ENCODE measurements at places on chromosomes 7 and 10.

DNA sequence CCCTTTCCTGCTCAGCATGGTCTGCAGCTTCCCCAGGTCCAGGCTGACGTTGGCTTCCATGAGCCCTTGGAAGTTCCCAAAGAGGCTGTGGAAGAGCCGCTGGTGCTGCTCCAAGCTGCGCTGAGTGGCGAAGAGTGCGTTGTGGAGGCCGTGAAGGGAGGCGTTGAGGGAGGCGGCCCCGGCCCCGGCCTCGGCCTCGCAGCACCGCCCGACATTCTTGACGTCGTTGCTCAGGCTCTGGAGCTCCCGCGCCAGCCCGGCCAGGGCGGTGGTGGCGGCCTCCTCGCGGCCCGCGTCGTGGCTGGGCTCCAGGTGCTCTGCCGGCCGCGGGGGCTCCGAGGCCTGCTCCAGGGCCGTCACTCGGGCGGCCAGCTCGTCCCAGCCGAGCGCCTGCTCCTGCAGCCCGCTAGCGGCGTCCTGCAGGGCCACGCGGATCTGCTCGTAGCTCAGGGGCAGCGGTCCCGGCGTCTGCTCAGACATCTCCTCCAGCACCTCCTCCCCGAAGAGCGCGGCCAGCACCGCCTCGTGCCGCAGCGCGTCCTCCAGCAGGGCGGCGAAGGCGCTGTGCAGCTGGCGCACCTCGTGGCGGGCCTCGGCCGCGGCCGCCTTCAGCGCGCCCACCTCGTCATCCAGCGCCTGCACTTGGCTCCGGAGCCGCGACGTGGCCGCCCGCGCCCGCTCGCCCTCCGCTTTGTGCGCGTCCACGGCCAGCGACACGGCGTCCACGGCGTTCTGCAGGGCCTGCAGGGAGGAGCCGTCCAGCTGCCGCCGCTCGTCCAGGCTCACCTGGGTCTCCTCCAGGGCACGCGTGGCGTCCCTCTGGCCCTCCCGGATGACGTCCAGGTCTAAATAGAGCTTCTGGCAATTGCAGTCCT, 14.7 kb downstream of the MMRN2 start:
- no peak for DNase-seq

GRCh38 chr7:55018361-55019190, at the start of gene EGFR:
EGFR (plus strand) TSS chr7:55019017; CDS start chr7:55019278, 261 bp downstream.
- DNase-seq: no peak

- no peak for DNase-seq
These were observed 88.9 kb downstream of the C1GALT1 start for GRCh38 chr7:7271094-7271874.

GRCh38 chr10:60573336-60573735, 183.7 kb upstream of the ANK3 start:
- no peak for DNase-seq

GRCh38 chr7:22061775-22062174, 116.1 kb upstream of the CDCA7L start:
- no peak for DNase-seq

- no peak for DNase-seq
These were observed 6.8 kb downstream of the POLM start for GRCh38 chr7:44075296-44076075.

- no peak for DNase-seq
These were observed 53.6 kb downstream of the COBL start for GRCh38 chr7:51262796-51263531.

DNA sequence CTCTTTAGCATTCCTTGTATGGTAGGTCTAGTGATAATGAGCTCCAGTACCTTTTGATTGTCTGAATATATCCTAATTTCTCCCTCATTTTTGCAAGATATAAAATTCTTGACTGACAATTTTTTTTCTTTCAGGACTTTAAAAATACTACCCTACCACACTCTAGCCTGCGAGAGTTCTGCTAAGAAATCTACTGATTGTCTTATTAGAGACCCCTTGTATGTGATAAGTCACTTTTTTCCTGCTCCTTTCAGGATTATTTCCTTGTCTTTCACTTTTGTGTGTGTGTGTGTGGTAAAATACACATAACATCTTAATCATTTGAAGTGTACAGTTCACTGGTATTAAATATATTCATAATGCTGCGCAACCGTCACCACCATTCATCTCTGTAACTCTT, 68.7 kb upstream of the PPP1R9A start:
- DNase-seq: no peak

GRCh38 chr10:17255512-17255911, 27.5 kb downstream of the VIM start:
- DNase-seq: no peak

GRCh38 chr10:124470544-124471434, 9.2 kb downstream of the LHPP start:
- no peak for DNase-seq

DNA sequence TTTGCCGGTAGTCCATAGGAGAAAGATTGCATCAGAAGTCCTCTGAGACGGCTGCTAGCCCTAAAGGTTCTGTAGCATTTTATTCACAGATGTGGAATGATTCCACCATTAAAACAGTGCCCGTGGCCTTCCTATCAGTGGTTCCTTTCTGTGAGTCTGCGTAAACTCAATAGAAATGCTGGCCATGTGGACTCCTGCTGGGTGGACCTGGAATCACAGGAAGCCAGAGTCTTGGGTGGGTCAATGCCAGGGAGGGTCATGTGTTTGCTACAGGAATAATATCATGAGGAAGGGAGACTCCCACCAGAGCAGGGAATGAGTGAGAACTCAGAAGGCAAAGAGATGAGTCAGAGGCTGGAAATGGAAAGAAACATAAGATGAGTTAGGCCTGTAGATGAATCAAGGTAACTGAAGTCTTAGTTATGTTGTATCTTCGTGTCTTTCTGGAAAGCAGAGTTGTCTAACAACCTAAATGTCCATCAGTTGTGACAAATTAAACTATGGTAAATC, 410.4 kb upstream of the AUTS2 start:
- DNase-seq: no peak

GRCh38 chr10:119131512-119132240, 27.8 kb downstream of the DENND10 start:
- no peak for DNase-seq

GRCh38 chr10:53491774-53492173, 719.2 kb upstream of the MBL2 start:
- DNase-seq: no peak

GRCh38 chr10:83915801-83916200, 223.5 kb upstream of the GHITM start:
- no peak for DNase-seq

DNA sequence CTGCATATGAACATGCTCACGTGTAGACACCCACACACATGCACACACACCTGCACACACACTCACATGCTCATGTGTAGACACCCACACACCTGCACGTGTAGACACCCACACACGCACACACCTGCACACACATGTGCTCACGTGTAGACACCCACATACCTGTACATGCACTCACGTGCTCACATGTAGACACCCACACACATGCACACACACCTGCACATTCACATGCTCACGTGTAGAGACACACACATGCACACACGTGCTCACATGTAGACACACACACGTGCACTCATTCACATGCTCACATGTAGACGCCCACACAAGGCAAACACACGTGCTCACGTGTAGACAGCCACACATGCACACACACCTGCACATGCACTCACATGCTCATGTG, 275.8 kb downstream of the PTPRN2 start:
- no peak for DNase-seq

- no peak for DNase-seq
These were observed 20.3 kb downstream of the CFAP46 start for GRCh38 chr10:132921818-132922807.

GRCh38 chr7:86965727-86966120, 93.7 kb downstream of the ELAPOR2 start:
- DNase-seq: no peak

GRCh38 chr10:100253041-100253440, 14.4 kb downstream of the CWF19L1 start:
- DNase-seq: no peak

DNA sequence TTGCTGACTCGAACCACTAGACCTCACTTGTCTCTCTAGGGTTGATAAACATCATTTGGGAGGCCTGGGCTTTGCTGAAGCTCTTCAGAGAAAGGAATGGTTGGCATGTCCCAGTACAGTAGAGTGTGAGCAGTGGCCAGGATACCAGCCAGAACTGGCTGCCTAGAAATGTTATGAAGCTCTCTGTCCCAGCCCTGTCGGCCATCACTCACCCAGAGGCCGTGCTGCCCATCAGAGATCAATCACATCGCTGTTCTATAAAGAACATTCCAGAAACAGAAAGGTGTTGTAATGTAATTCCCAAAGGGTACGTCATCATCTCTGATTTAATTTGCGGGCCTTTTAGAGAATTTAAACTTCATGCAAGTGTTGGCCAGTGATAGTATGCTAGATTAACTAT, 111.5 kb downstream of the PRPF18 start:
- no peak for DNase-seq

- DNase-seq: no peak
These were observed 63.0 kb downstream of the PROSER2 start for GRCh38 chr10:11886138-11886474.

DNA sequence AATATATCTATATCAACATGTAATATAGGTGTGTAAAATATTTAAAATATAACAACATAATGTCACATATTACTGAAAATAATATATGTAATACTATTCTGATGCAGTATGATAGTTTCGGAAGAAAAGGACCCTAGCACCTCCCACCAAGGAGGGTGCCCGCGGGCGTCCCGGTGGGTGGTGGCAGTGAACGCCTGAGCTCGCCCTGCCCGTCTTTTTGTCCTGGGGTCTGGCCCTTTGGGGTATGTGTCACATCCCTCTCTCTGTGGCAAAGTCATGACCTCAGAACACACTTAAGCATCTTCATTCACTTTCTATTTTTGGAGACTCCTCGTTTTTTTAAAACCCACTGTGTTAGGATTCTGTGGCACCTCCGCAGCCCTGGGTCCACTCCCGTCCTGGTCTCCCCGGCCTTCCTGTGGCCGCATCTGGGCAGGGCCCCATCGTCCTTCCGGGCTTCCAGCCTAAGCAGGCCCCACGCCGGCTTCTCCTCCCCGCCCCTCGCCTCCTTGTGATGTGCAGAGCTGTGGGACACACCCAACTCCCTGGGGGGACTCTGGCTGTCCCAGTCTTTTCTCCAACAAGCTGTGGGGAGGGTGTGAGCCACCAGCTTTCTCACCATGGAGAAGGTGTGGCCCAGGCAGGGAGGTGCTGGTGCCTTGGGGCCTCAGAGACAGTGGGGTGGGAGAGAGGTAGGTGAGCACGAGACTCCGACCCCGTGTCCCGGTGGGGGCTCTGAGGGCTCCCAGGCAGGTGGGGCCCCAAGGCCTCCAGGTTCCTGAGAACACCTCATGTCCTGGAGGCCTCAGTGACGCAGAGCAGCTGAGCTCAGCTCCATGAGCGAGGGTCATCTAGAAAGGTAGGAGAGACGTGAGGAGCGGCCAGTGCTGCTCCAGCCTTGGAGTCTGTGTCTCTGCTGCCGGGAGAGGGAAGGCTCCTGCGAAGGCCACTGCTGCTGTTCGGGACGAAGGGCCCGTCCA, 16.5 kb downstream of the PWWP2B start:
- DNase-seq: no peak

DNA sequence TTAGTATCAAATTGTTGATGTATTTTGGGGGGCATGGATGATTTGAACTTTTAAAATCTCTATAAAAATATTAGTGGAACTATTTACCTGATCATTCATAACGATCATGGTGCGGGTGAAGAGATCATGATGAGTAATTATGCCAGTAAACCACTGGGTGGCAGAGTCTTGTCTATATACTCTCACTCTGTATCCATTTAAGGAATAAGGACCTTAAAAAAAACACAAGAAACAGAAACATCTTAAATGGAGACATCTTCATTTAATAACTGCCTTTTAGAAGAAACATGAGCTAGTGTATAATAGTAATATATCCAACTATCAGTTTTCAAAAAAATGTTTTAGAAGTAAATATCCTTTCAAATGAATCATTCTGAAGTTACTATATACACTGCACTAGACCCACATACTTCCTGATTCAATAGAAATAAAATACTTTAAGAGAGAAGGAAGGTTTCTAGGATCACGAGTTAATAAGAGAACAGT, 84.0 kb downstream of the NRBF2 start:
- no peak for DNase-seq

DNA sequence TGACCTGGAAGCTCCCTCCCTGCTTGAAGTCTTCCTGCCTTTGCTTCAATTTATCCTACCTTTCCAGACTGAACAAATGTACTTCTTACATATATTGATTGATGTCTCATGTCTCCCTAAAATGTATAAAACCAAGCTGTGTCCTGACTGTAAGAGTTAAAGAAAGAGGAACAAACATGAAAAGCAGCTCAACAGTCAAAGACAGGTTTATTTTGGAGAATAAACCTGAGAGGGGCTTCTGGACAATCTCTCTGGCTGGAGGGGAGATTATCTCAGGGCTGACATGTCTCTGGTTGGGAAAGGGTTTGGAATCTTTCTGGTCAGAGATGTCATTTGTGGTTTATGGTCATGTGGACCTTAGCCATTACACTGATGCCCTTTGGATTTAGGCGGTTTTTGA, 41.0 kb downstream of the OR13A1 start:
- no peak for DNase-seq

GRCh38 chr7:150738092-150738491, 874 bp downstream of the GIMAP5 start:
- no peak for DNase-seq

DNA sequence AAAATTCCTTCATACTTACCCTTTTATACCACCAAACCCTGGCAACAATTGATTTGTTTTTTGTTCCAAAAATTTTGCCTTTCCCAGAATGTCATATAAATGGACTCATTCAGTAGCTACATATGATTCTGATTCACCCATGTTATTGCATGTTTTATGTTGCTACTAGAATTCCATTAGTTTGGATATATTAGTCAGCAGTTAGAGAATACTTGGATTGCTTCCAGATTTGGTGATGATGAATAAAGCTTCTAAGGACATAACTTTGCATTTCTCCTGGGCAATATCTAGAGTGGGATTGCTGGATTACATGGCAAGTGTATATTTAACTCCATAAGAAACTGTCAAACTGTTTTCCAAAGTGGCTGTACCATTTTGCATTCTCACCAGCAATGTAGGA, 806.9 kb downstream of the DNAJB9 start:
- no peak for DNase-seq

- DNase-seq: no peak
These were observed 7.5 kb upstream of the JAKMIP3 start for GRCh38 chr10:132058111-132058745.
